ENCODE measurements at places on chromosomes 2 and 18.

- DNase-seq: no peak
Measured at GRCh38 chr2:223591596-223591995, 10.6 kb downstream of the SCG2 start.

GRCh38 chr2:84946204-84947009 lies 24.6 kb upstream of the KCMF1 start:
- peak; percentile 11 for DNase-seq

GRCh38 chr2:2960441-2961133 lies 417.0 kb downstream of the EIPR1 start:
- DNase-seq: no peak

- no peak for DNase-seq
Measured at GRCh38 chr2:168650781-168651180, 151.7 kb upstream of the NOSTRIN start.

GRCh38 chr2:84532291-84532690 lies 16.0 kb downstream of the DNAH6 start:
- no peak for DNase-seq

- no peak for DNase-seq
Measured at GRCh38 chr2:62538756-62539155, 32.8 kb upstream of the TMEM17 start.

DNA sequence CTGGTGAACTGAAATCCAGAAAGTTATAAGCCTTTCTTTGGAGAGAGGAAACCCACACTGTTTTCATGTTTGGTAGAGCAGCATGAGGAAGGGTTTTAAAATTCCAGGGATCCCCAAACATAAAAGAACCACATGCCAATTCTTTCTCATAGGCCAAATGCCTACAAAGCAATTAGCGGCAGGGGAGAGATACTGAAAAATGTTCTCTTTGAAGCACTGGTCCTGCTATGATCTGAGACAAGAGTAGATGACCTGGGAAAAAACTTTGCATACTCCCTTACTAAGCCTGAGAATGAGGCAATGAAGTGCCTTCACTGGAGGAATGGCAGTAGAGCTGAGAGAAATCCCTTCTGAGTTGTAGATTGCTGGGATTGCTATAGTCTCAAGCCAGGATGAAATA lies 1261.7 kb downstream of the DSC3 start:
- DNase-seq: no peak

DNA sequence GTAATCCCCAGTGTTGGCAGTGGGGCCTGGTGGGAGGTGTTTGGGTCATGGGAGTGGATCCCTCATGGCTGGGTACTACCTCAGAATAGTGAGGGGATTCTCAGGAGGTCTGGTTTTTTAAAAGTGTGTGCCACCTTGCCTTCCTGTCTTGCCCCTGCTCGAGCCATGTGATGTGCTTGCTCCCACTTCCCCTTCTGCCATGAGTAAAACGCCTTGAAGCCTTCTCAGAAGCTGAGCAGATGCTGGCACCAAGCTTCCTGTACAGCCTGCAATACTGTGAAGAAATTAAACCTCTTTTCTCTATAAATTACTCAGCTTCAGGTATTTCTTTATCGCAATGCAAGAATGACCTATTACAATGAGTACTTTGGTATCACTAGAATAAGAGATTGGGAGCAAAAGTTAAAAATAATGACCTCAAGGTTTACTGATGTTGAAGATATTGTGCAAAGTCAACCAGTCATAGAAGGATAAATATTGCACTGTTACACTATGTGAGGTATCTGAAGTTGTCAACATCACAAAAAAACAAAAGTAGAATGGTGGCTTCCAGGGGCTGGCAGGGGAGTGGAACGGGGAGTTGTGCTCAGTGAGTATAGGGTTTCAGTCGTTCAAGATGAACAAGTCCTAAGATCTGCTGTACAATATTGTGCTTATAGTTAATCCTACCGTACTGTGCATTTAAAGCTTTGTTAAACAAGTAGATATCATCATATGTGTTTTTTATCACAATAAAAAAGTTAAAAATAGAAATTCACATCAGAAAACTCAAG lies 938.3 kb upstream of the CNTNAP5 start:
- no peak for DNase-seq

GRCh38 chr2:167335541-167335992 lies 447.3 kb downstream of the XIRP2 start:
- no peak for DNase-seq

DNA sequence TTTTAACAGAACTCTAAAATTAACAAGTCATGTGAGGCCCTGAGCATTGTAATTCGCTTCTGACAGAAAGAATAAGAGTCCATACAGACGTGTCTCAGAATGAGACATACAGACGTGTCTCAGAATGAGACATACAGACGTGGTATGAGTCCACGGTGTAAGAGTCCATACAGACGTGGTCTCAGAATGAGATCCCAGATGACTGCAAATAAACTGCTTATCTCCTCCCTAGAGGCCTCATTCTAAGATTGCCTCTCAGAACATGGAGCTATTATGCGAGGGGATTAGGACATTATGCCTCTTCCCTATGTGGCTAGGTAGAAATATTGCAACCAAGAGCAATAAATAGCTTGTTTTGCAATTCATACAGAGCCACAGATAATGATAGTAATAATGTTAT lies 63.9 kb downstream of the NEB start:
- DNase-seq: no peak
